Left renal pelvis (tissue), 4 donors: ENCODE measurements at places on chromosomes 11 and 22.

- DNase-seq = no peak
Observed at GRCh38 chr11:31865606-31866300, 54.6 kb upstream of the PAX6 start.

GRCh38 chr22:19626042-19626587, 88.2 kb upstream of the SEPTIN5 start:
- DNase-seq = no peak

DNA sequence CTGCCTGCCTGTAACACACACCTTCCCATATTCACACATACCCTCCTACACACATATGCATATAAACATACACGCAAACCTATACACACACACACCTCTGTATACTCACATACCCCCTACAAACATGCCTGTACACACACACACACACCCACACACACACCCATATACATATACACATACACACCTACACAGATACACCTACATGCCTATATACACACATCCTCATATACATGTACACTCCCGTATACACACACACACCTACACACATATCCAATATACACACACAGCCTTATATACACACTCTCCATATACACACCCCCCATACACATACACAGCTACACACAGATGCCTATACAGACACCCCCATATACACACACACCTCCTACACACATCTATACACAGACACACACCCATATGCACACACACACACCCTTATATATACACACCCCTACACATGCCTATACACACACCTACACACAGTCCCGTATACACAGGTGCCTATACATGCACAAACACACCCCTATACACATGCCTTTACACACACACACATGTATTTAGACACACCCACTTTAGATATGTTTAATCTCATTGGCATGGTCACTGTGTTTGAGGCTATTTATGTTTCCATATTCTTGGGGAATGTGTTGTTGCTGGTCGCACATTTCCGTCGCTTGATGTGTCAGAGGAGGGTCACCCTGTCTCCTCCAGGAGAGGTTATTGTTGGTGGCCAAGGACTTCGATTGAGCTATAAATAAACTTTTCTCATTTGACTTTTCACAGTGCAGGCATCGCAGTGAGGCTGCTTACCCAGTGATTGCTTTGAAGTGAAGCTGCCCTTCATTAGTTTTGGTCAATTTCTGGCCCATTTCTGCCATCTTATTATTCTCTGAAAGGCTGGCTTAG, 243.3 kb downstream of the TBC1D22A start:
- no peak for DNase-seq

DNA sequence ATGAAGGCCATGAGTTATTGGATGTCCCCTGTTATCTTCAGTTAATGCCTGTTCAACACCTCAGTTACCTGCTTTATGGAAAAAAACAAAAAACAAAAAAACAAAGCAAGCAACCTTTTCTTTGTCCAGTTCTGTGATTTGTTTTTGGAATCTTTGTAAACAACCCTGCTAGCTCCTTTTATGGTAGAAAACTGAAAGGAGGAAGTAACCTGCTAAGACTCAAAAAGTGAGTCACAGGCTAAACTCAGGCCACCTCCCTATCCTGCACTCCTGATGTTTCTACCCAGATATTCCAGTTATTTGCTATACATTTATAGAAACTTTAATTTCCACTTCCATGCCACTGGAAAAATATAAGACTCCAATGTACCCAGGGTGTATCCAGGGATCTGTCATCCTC, 20.6 kb upstream of the TLCD5 start:
- no peak for DNase-seq

DNA sequence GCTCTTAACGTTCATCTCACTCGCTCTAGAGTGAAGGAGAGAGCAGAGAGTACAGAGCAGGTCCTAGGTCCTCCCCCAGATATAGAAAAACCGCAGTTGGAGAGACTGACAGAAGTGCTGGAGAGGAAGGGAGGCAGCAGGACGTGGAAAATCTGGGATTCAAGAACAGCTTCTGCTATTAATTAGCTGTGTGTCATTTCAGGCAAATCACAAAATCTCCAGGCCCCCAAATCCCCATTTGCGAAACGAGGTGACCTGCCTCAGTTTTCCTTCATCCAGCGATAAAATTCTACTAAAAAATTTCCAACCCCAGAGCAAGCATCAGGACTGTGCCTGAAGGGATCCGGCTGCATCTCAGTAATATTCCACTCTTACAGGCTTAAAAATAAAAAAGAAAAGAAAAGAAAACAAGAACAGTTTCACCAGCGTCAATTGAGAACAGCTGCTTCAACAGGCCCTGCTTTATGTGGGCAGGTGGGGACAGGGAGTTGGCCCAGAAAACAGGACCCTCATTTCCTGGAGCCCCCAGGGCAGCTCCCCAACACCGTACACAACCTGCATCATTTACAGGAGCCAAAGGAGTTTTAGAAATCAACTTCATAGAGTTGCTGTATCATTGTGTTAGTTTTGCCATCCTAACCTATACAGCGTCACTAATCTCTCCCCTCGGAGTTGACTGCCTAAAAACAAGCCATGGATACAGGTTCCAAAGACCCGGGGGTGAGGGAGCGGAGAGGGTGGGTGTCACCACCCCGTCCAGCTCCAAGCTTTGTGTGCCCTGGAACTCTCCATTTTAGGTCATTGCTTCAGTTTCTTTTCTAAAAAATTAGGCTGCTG, 2.3 kb upstream of the MALAT1 start:
- no peak for DNase-seq
